ENCODE measurements at places on chromosomes 2 and 18.

DNA sequence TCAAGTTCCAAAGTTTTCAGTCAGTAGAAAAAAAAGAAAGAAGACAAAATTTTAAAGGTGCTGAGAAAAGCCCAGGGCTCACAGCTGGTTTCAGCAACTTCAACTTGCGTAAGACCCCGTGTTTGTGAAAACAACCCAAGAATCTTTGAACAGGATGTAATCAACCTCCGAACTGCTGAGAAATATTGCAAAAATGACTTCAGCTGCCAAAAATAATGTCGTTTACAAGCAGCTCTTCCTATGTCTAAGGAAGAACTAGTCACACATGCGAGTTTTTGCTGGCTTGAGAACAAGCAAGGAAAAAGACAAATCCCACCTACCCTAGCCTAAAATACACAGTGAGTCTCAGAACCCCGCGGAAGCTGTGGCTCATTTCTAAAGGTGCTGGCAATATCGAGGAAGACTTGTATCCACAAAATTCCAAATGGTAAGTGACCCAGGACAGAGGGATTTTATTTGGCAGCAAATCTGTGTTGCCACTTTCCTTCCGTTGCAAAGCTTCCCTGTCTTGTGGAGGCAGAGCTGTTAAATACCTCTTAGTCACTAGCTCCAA, 59.8 kb upstream of the SLC8A1 start:
- DNase-seq = peak; percentile 73

DNA sequence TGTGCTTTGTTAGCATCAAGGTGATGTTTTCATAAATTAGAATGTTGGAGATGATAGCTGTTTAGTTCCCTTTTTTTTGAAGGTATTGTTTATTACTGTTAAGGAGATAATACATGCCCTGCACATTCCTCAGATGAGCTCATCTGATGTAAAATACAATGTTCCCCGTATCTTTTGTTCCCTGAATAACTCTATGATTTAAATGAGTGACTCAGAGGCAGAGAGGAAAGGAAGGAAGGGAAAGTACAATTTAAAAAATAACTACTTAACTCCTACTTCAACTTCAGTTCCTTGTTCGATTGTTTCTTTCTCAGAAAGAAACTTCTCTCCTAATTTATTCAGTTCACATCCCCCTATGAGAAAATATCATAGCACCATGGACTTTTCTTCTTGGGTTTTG, 208.7 kb downstream of the KCNE4 start:
- no peak for DNase-seq

DNA sequence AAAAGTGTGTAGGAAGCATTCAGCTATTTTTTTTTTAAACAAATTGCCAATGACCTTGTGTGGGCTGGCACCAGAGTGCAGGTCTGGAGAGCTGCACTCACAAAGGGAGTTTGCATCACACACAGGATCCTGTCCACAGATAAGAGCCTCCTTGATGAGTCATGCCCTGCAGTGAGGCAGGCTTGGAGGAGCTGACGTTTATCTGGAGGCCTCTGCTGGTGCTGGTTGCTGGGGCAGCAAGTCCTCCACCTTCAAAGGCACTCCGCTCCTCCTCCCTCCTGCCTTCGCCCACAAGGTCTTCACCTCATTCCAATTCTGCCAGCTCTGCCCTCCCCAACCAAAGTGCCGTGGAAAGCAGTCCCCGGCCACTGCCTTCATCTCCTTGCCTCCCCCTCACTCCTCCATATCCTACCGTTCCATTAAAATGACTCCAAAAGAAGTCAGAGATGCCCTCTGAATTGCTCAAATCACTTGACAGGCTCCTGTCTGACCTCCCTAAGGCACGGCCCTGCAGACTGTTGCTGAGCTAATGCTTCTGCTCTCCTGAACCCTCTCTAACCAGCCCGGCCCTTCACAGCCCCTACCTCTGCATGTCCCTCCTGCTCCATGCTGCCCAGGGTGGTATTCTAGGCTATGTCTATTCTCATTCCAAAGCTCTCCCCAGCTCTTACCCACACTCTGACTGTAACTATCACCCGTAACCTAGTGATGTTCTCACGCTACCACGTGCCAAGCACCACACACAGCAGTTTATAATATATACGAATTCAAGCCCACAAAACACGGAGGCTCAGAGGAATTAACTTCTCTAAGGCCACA, 30.9 kb downstream of the LONRF2 start:
- peak; percentile 83 for DNase-seq

- peak; percentile 65 for DNase-seq
Observed at GRCh38 chr2:75403991-75404428, 156.7 kb downstream of the EVA1A start.

GRCh38 chr2:60483401-60483800, 70.1 kb downstream of the BCL11A start:
- peak; percentile 67 for DNase-seq

DNA sequence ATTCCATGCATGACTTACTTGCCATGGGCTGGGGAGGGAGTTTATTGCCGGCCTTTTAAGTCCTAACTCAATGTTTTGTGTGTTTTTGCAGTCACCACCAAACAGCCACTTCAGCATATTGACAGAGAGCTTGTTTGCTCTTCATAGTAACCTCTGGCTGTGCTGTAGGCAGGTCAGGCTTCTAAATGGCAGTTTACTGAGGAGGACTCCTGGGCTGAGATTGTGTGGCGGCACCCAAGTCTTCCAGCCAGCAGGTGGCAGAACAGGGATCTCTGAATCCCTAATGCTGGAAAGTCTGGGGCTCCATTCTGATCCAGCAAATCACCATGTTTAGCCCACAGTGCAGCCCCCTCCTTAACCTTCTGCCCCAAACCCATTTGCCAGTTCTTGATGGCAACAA, 121.2 kb downstream of the CAPN13 start:
- no peak for DNase-seq

DNA sequence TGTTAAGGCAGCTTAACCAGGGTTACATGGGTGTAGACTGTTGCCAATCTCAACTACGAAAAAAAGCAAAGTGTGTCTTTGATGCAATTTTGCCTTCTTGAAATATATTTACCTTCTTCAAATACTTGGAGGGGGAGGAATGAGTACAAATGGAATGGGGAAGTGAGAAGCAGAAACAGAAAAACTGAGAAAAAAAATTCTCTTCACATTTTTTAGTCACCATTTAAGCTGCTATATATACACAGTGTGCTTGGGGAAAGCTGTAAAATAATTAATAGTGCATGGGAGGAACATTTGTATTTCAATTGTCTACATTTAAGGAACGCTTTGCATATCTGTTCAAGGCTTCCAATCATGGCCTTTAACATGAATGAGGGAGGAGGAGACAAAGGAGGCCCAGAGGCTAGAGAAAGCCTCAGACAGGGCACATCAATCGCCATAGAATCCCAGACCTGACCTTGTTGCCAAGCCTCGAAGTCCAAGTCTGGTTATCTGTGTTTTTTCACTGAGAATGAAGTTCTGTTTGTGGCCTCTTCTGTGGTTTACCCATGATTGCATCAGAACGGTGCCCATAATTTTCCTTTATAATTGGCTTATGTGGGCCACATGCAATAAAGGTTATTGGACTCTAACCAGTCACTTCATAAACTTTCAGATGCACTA, 158.6 kb downstream of the PIK3C3 start:
- peak; percentile 18 for DNase-seq

Measured in AG20443 (cell line).